Activated T-cell treated with anti-CD3 and anti-CD28 coated beads, Interleukin-2, amount 50 U/mL, for 72 hours (primary cell): ENCODE measurements at places on chromosomes 16 and 17.

DNA sequence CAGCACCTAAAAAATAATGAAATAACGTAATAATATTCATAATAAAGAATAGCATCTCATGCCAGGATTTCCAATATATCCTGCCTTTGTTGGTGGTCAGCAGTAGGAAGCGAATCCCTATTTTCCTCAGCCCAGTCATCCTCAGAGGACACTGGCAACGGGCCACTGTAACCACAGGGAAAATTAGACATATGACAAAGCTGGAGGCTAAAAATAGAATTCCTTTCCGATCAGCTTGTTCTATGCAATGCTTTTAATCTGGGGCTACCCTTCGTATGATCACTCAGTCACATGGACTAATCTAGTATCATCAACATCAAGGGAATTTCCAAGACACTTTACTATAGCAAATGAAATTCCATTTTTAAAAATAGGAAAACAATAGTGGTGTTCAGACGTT is 246.9 kb upstream of the KCNJ16 start:
- no peak for DNase-seq

- DNase-seq = no peak
These were observed 10.9 kb upstream of the GGA2 start for GRCh38 chr16:23521037-23521743.

DNA sequence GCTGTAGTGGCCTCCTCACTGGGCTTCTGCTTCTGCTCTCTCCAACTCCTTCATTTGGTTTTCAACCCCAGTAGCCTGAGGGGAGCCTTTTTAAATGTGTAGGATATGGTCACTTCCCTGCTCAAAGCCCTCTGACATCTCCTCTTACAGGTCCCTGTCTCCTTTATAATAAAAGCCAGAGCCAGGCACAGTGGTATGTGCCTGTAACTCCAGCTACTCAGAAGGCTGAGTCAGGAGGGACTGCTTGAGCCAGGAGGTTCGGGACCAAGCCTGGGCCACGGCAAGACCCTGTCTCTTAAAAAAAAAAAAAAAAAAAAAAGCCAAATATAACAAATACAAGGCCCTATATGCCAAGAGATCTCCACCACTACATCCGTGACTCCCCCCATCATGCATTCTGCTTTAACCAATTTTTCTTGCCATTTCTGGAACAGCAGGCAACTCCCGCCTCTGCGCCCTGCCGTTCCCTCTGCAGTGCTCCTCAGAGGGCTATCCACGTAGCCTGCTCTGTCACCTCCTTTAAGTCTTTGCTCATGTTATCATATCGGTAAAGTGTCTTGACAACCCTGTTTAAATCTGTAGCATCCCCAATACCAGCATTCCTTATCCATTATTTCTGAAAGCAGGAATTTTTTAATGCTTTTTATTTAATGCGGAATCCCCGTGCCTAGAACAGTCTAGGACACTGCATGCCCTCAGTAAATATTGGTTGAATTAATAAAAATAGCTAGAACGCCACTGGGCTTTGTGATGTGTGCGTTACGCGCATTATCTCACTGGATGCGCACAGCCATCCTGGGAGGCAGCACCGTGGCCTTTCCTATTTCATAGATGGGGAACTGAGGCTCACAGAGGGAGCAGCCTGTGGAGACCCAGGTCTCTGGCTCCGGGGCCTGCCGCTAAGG is 9.5 kb downstream of the ZNF771 start:
- no peak for DNase-seq

DNA sequence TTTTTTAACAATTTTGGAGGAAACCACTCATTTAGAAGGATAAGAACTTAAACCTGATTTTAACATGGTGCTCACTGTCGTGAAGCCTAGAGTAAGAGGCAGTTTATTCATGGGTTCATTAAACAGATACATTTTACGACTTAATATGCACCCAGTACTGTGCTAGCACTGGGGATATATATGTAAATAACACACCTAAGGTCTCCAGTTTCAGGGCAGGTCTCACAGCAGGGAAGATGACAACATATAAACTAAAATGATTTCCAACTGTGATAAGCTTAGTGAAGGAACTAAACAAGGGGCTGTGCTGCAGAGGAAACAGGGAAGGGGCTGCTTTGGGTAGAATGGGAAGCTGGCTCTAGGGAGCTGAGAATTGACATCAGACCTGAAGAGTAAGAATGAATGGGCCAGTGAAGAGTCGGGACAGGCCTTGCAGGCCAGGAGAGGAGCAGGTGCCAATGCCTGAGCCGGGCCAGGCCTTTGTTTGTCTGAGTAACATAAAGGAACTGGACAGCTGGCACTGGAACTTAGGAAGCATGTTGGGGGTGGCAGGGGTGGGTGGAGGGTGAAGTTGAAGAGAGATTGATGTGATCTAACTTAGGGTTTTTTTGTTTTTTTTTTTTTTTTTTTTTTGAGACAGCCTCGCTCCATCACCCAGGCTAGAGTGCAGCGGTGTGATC is 12.1 kb downstream of the NT5M start:
- no peak for DNase-seq
